Neural crest cell (in vitro differentiated cells): ENCODE measurements at places on chromosomes 5 and 9. TPM values are rescaled to one million over a fixed set of nuclear protein-coding genes. Genes with fewer than 3 reads are reported as not detected.

Gene ANKRD31
- total RNA-seq = 0.39 and 0.51 TPM in 2 replicates

Gene POU5F2
- 0.55 and 0.68 TPM in 2 replicates for total RNA-seq

Gene DNAH5
- total RNA-seq = 0.12 and 0.20 TPM in 2 replicates

DNA sequence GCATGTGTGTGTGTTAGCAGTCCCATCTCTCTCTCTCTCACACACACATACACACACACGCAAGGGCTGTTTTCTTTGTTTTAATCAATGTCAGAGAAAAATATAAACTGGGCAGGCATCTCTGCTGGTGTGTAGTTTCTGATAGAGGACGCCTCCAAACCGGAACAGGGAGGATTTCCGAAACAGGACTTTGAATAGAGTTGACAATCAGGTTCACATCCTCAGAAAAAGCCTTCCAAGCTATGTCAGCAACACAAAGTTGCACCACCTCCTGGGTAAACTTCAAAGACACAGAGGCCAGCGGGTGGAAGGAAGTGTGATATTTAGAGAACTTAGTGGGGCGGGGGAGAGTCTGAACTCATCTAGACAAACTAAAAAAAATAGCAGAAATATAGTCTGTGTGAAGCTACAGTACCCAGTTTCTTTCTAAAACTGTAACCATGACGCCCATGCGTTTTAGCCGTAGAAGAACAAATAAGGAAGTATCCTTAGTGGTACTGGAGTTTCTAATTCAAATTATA is 1.2 kb downstream of the ST8SIA4 start:
- DNase-seq = no peak

DNA sequence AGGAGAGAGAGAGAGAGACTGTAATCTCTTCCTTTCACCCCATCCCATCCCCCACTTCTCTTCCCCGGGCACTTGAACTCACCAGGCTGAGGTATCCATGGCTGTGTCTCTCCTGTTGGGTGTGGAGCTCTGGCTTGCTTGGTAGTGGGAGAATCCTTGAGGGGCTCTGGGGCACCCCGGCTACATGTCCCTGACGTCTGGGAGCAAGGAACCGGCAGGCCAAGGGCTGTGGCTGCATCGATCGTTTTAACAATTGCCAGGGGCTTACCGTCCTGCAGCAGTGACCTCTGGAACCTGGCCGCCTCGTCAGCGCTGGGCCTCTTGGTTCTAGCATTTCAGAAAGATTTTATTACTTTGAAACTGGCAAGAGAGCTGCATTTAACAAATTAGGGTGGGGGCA is 30.0 kb downstream of the FGF18 start:
- no peak for DNase-seq

DNA sequence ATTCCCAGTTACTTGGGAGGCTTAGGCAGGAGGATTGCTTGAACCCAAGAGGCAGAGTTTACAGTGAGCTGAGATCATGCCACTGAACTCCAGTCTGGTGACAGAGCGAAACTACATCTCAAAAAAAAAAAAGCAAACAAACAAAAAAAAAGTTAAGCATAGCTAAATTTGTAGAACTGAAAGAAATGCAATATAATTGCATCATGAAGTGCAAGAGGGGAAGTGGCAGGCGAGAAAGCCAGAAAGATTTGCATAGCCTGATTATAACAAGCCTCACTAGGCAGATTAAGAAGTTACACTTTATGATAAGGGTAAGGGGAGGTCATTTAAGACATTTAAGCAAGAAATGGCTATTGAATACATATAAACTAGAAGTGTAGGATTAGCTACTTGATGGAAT is 187.1 kb downstream of the EDIL3 start:
- DNase-seq = no peak

DNA sequence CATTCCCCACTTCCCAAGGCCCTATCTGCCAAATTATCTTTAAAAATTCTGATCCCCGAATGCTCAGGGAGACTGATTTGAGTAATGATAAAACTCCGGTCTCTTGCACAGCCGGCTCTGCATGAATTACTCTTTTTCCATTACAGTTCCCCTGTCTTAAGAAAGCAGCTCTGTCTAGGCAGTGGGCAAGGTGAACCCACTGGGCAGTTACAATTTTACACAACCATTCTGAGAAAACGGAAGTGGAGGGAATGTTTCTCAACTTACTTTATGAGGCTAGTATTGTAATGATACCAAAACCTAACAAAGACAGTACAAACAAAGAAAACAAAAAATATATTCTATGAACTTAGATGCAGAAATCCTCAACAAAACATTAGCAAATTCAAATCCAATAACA is 100.0 kb downstream of the MCTP1 start:
- DNase-seq = no peak
